ENCODE measurements at places on chromosomes 13 and 19. TPM values are rescaled to one million over a fixed set of nuclear protein-coding genes. Genes with fewer than 3 reads are reported as not detected.

The RDH8 gene
- polyA plus RNA-seq, result not detected

The PCDH8 gene
- polyA plus RNA-seq, result 0.06 TPM

The SERTAD3 gene
- polyA plus RNA-seq, result 19.9 TPM

The PCDH9 gene
- polyA plus RNA-seq, result 0.18 TPM

The FAM216B gene
- 0.52 TPM for polyA plus RNA-seq

The SHC2 gene
- polyA plus RNA-seq, result 0.62 TPM

The LIM2 gene
- polyA plus RNA-seq, result not detected

The IRGC gene
- not detected for polyA plus RNA-seq

The CCNA1 gene
- 0.13 TPM for polyA plus RNA-seq

The ANKRD24 gene
- polyA plus RNA-seq, result 1.3 TPM

All from ovary (tissue), 10 donors.